CD4-positive, alpha-beta T cell treated with Interleukin-6 at 100 ng/mL for 8 hours (primary cell): ENCODE measurements at places on chromosomes 2 and 18.

- no peak for DNase-seq
Measured at GRCh38 chr2:108908713-108909070, 80.3 kb downstream of the EDAR start.

DNA sequence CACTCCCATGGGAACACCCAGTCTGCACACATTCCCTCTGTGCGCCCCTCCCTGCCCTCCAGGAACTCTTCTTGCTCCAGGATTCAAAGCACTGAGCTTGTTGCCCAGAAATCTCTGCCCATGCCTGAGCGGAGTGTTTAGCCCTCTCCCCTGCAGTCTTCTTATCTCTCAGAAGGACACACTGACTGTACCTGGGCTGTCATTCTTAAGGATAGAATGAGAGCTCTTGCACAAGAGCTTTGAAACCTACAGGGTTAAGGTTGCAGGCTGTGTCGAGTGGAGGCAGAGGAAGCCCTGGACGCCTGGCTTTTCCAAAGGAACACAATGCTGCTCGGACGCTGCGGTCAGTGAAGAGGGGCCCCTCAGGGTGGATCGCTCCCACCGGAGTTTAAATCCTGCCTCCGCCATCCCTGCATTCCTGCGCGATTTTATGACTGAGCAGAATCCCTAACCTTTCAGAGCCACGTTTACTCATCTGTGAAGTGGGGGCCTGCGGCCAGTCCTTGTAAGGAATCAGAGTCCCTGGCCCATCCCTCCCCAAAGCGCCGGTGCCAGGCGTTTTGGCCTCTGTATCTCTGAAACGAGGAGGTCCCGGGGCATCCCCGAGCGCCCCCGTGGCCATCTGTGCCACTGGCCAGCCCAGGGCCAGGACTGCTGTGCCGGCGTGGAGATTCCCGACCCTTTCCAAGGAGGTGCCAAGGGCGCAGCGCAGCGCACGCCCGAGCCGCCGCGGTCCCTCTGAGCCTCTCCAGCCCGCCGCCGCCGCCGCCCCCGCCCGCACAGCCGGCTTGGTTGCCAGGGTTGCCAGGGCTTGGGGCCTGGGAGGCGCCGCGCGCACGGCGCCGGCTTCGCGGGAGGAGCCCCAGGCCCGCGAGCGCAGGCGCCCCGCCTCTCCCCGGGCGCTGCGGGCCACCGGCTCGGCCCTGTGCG lies 58.9 kb downstream of the FAM168B start:
- no peak for DNase-seq

GRCh38 chr2:455015-455705 lies 167.3 kb upstream of the ALKAL2 start:
- no peak for DNase-seq

GRCh38 chr2:179264368-179265081 lies at the start of gene SESTD1:
Gene SESTD1 (minus strand): TSS chr2:179264832. CDS start chr2:179191841, 72,991 bp downstream.
- peak; percentile 17 for DNase-seq
